ENCODE measurements at places on chromosomes 3 and 15.
A peak's percentile ranks its signal among the peaks of the same experiment; 100 is the strongest.

GRCh38 chr3:47985381-47985780 lies 30.8 kb downstream of the MAP4 start:
- no peak for DNase-seq

- DNase-seq, result no peak
Measured at GRCh38 chr3:52063026-52063723, 6.8 kb upstream of the DUSP7 start.

- no peak for DNase-seq
Measured at GRCh38 chr3:13095408-13095937, 22.2 kb upstream of the IQSEC1 start.

GRCh38 chr3:157417247-157417646 lies 19.4 kb upstream of the PTX3 start:
- DNase-seq, result no peak

DNA sequence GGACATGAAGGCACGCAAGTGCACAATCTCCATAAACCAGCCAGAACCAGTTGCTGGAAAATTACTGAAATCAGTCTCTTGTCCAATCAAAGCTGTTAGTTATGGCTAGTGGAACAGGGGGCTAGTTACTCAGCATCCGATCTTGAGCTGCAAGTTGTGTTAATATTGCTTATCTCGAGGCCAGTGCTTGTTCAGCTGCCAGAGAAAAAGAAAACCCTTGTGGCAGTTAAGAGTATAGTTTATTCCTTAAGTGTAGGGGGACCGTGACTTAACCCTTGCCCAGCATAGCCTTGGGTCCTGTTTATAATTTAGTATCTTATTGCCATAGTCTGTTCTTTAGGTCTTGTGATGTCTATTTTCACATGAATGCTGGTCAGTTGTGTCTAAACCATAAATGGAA lies 268.5 kb downstream of the CD47 start:
- DNase-seq, result no peak

DNA sequence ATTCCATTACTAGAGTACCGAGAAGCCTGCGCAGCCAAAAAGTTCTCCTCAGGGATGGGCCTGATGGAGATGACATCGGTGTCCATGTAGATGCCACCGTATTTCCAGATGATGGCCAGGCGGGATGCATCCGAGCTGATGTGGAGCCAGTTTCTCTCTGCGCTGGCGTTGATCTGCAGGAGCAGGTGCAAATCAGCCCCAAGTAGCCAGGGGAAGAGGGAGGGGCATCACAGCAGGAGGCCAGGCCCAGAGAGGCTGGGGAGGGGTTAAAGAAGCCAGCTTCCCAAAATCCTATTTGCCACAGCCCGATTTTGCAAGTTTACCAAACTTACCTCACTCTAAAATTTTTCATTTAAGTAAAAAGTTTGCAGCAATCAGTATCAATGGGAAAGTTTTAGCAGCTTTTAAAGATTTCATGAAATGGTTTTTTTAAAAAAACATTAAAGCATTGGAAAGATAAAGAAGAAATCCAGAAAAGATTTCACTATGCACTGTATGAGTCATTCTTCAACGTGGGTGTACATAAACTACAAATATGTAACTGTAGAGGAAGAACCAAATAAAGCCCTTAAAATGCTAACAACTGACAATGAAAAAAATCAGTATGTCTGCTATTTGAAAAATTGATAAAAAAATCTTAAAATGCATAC lies 7.4 kb downstream of the A4GNT start:
- no peak for DNase-seq

DNA sequence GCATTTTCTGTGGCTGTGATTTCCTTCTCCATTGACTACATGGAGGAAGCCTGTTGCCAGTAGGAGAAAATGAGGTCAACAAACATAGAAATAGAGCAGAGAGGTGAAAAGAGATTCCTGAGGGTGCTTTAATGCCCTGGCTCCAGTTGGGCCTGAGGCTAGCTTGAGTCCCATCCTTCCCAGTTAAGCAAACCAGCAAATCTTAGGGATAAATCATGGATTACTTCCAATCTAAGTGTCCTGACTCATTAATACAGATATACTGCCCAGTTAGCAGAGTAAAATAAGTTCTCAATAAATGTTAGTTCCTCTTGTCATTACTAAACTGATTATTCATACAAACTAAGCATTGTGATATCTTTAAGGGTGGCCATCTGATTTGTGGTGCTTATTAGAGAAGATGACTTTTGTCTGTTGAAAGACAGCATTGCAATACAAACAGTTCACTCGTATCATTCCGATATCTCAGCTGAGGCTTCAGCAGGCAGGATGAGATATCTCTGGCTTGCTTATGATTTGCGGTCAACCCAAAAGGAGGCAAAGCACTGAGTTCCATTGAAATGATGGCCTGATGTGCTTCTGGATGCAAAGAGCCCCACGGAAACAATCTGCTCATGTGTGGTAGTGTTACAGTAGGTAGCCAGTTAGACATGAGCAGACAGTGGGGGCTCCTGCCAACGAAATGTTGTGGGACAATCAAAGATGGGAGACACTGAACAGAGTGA lies 6.6 kb upstream of the STARD5 start:
- no peak for DNase-seq

- peak; percentile 36 for DNase-seq
Measured at GRCh38 chr15:57591822-57592367, at the start of gene MYZAP. Gene MYZAP, plus strand, starts transcription at chr15:57591904. Its CDS starts 131 bp downstream, at chr15:57592035.

DNA sequence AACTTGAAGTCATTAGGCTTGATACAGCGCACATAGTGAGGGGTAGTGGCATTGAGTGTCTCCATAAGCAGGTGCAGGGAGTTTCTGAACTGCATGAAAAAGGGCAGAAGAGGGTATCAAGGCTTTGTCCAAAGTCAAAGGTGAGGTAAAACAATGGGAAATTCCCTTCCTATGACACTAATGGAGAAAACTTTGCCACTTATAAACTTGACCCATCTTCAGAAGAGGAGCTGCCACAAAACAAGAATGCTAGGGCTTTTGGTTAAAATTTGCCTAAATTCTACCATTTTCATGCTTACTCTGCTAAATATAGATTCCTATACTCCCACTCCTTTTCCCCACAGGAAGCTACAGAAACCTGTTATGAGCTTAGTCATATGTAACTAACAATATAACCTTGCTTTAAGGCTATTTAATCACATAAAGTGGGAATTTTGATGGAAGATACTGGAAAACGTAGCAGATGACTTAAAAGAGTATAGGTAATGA lies 87.5 kb upstream of the MYO5C start:
- DNase-seq, result no peak

GRCh38 chr15:37764733-37765191 lies 169.7 kb upstream of the TMCO5A start:
- peak; percentile 17 for DNase-seq

GRCh38 chr3:189225431-189225830 lies 53.7 kb downstream of the TPRG1 start:
- DNase-seq, result no peak

- no peak for DNase-seq
Measured at GRCh38 chr3:46090161-46090591, 62.9 kb upstream of the XCR1 start.

DNA sequence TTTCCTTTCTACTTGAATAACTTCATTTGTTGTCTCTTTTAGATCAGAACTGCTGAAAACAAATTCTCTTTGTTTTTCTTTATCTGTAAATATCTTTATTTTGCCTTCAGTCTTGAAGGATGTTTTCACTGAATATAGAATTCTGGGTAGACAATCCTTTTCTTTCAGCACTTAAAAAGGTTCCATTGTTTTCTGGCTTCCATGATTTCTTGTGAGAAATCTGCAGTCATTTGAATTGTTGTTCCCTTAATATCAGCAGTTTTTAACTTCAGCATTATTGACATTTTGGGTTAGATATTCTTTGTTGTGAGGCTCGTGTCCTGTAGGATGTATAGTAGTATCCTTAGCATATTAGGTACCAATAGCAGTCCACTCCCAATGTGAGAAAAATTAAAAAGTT lies 65.8 kb downstream of the SV2B start:
- no peak for DNase-seq

DNA sequence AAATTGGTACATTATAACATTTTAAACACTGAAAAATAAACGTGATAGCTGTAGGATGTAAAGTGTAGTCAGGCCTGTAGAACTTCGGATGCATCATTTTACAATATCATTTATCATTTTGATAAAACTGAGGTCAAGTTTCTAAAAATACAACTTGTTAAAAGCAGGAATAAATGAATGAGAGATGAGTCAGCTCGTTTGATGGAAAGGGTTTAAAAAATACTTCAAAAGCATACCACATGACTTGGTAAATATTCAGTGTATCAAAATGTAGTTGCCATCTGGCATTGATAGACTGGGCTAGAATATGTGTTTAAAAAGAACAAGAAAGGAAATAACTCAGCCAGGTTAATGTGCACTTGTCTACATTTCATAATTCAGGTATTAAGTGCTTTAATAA lies 357.0 kb downstream of the TIGIT start:
- DNase-seq, result no peak

DNA sequence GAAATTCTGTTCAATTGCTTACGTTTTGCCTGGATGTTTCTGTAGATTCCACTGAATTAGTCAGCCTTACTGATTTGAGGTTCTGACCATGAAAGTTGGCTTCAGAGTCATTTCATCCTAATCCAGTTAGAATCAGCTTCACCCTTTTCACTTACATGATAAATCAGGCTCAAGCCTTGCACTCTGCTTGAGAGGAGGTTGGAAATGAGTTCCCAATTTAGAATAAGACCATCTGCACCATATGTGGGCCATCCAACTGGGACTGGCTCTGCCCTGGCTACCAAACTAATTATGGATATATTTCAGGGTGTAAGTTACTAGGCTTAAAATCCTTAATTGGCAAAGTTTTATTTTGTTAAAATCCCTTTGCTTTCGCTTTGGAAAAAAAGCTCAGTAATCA lies 255.7 kb downstream of the CHL1 start:
- DNase-seq, result no peak

DNA sequence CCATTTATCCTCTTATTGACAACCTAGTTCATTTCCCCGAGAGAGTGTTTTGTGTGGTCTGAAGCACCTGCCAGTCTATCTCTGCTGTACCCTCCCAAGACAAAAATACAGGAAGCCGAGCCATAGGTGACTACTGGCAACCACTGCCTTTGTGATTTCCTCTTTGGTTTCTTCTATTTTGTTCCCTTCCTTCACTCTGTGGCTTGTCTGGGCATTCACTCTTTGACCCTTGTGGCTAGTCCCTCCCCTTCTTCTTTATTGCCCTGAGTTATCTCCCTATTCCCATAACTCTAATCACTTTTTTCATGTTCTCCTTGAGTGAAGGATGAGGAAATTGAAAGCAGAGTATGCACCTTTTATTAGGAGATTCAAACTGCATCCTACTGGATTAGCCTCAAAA lies at the start of gene ADGRG7:
ADGRG7 (plus strand) TSS at position 297 of the 400 bp plus-strand sequence. CDS start 256 bp downstream, outside the sequence.
- DNase-seq, result no peak

DNA sequence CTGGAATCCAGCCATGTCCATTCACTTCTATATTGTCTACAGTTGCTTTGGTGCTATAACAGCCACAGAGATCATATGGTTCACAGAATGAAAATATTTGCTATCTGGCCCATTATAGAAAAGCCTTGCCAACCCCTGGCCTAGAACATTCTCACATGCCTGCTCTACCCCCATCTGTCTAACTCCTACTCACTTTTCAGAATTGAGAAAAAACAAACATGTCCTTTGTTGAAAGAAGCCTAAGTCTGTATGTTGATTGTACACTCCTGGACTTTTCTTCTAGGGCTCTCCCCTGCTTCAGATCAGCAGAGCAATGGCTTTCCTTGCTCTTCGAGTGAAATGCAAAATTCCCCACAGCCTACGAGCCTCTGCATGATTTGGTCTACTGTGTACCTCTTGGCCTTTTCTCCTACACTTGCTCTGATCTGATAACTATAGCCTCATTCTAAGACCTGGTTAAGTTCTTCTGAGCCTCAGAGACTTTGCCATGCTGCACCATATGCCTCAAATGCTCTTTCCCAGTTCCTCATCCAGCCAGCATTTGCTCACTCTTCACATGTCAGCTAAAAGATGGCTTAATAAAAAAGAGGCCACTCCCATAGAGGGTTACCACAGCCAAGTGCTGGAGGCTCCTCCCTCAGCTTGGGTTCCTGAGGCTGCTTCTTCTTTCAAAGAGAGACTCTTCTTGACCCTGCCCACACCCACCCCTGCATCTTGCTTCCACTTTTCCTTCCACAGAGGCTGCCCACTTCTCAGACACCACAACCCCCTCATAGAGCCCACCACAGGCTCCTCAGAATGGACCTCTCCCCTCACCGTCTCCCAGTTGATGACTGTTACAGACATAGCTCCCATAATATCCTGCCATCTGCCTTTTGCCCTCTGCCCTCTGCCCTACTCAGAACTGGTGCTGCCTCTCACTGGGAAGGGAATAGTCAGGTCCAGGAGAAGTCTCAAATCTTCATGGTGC lies 22.9 kb upstream of the DCLK3 start:
- no peak for DNase-seq

DNA sequence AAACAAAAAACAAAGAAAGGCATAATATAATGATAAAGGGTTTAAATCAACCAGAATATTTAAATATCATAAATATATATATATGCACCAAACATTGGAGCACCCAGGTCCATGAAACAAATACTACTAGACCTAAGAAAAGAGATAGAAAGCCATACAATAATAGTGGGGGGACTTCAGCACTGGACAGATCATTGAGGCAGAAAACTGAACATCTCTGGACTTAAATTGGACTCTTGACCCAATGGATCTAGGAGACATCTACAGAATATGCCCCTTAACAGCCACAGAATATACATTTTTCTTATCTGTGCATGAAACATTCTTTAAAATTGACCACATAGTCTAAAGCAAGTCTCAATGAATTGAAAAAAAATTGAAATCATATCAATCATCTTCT lies 48.7 kb upstream of the CD96 start:
- DNase-seq, result no peak

GRCh38 chr3:21825684-21826083 lies 74.7 kb upstream of the ZNF385D start:
- no peak for DNase-seq

DNA sequence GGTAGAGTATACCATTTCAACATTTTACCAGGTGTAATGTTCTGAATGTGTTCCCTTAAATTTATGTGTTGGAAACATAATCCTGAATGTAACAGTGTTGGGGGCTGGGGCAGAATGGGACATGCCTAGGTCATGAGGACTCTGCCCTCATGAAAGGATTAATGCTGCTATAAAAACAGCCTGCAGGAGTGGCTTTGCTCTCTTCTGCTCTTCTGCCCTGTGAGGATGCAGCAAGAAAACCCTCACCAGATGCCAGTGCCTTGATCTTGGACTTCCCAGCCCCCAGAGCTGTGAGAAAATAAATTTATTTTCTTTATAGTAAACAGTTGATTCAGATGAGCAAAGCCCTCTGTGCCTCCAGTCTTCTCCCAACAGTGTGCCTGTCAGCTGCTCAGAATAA lies 326.0 kb upstream of the ONECUT1 start:
- DNase-seq, result no peak

- no peak for DNase-seq
Measured at GRCh38 chr3:127834771-127835170, 12.5 kb upstream of the MGLL start.

DNA sequence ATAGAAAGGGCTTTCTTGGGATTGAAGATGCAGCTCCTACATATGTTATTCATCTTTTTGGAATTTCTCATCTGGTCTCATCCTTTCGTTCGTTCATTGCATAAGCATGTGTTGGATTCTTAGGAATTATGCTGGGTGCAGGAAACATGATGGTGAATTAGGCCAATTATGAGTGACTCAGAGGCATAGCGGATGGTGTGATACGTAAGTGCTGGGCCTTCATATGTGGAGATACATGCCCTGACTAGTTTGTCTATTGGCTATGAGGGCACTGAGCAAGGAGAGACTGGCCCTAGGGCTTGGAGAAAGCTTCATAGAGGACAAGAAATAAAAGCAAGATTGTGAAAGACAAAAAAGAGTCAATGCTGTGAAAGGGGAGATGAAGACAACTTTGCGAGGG lies 235.1 kb downstream of the MYRIP start:
- no peak for DNase-seq
